Coronary artery (tissue), 2 donors: ENCODE measurements at places on chromosomes 11 and 22.
A peak's percentile ranks its signal among the peaks of the same experiment; 100 is the strongest.

- no peak for DNase-seq
Measured at GRCh38 chr11:7196396-7197146, 55.1 kb upstream of the SYT9 start.

DNA sequence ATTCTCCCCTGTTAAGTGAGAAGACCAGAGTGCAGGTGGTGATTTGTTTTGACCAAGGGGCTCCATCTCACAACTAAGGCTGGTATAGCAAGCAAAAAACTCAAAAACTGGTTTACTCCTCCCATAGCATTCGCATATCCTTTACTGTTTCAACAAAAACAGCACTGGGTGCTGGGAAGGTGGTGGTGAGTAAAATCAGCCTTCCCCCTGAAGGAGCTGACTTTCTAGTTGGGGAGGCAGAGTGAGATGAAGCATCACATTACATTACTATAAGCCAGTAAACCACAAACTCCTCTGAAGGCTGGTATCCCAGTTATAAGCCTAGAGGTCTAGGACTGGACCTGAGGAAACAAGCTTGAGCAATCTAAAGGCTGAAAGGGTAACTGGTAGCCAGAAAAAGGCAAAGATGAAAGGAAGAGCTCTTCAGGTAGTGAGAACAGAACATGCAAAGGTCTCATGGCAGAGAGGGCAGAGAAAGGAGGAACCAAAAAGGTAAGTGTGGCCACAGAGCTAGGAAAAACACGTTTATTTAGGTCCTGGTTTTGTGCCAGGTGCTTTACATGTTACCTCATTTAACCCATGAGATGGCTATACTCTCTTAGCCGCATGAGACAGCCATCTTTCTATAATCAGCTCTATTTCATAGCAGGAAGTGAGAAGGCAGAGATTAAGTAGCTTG is 22.3 kb downstream of the TMEM123 start:
- no peak for DNase-seq

- no peak for DNase-seq
Measured at GRCh38 chr11:119550053-119550752, 127.2 kb upstream of the THY1 start.

DNA sequence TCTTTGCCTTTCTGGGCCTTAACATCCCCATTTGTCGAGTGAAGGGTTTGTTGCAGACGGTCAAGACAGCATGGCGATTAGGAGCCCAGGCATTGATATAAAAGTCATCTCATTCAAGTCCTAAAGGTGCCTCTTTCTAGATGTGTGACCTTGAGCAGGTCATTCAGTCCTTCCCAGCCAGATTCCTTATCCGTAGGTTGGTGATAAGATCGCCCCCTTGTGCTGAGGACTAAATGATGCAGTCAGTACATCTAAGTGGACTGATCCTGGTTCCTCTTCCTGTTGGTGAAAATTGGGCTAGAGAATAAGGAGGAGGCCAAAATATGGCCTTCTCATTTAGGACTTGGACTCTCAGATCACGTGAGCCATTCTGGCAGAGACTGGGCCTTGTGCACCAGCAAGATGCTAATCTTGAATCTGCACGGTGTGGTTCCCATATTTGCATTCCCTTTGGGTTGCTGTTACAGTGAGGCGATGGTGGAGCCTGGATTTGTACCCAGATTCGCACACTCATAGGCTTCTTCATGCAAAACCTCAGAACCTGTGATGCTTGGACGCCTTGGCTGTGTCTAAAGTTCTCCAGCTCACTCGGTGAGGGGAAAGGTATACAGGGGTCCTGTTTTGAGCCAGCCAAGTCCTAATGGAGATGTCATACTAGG is 156.8 kb downstream of the MYO18B start:
- no peak for DNase-seq

GRCh38 chr11:69293087-69293486 is 868 bp upstream of the MYEOV start:
- DNase-seq: no peak

GRCh38 chr22:45502215-45503049 is at the start of gene FBLN1:
Gene FBLN1 (plus strand): TSS chr22:45502883. CDS start chr22:45502986, 103 bp downstream.
- no peak for DNase-seq

DNA sequence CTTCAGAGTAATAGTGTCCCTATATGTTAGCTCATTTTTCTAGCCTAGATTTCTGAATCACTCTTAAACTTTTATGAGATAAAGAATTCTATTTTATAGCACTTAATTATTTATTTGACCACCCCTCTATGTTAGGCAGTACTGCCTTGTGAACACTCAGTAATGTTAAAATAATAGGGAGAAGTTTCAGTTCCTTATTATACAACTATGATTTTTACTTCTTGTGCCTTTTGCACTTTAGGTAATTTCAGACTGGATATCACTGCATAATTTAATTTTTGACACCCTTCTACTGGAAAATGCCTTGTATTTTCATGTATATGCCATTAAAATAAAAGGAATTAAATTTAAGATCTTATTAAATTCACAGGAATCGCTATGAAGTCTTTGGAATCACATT is 3.1 kb downstream of the BCO2 start:
- DNase-seq: no peak

DNA sequence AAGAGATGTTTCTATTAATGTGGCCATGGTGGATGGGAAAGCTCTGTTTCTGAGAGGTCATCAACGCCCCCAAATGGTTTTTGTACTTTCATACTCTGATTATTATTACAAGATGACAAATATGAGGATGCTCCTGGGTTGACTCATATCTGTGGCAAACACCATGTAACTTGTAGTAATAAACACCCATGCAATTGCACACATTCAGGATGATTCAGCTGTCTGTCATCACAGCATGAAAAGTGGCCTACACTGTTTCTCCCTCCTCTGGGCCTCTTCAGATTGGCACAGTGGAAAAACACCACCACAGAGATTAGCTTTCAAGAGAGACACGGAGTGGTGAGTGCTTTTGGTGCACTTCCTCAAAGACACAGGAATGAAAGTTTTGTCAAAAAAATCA is 85.4 kb downstream of the MTNR1B start:
- DNase-seq: no peak

GRCh38 chr11:130413405-130414106 is 14.9 kb downstream of the ADAMTS8 start:
- no peak for DNase-seq

DNA sequence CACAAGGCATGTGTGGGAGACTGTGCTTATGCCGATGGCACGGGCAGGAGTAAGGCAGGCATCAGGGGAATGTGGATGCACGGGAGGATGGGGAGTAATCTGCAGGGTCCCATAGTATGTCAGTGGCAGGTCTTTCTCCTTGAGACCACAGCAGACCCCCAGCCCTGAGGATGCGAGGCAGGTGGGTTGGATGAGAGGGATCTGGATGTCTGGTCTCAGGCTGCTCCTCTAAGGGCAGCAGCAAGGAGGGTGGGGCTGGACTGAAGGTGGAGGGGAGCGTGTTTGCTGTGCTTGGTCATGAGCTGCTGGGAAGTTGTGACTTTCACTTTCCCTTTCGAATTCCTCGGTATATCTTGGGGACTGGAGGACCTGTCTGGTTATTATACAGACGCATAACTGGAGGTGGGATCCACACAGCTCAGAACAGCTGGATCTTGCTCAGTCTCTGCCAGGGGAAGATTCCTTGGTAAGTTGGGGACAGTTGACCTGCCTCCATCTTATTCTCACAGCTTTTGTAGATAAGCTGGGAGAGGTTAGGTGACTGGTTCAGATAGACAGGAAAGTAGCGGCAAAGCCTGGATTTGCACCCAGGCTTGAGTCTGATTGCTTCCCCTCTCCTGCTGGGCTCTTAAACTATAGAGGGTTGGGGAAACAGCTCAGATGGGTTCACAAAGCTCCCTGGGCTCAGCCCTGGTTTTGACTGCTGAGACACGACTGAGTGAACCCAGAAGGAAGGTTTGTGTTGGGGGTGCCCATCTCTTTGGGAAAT is at the start of gene APOL1:
TSS of gene APOL1 (plus strand) at position 380 of the 769 bp plus-strand sequence. CDS start 1,823 bp downstream, outside the sequence.
- DNase-seq: no peak

GRCh38 chr11:110335358-110335757 is 38.9 kb upstream of the RDX start:
- no peak for DNase-seq

DNA sequence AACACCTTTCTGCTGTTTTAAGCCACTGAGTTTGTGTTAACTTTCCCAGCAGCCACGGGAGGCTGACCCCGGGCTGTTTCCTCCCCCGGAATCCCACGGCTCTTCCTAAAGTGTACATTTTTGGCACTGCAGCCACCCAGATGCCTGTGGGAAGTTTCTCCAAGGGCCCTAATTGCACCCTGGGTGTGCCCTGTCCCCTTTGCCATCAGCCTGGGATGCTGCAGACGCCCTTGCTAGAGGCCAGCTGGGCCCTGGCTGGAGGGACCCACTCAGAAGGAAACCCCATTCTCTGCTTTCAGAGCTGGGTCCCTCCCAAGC is 883.3 kb downstream of the BRD1 start:
- peak; percentile 43 for DNase-seq

- no peak for DNase-seq
Measured at GRCh38 chr22:20029550-20030225, 8.8 kb downstream of the TANGO2 start.

DNA sequence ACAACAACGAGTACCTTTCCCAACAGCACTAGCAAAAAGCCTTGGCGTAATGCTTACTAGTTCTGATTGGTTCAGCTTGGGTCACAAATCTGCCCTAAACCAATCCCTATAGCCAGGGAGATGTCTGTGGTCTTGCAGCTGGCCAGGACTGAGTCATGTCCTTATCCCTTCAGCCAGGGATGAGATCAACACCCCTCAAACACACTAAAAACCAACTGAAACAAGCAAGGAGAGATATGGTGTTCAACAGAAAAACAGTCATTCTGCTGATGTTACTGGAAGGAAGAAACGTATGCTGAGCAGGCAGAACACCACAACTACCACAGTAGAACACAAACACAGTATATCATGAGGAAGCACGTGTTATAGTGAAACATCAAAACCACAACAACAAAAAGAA is 375.6 kb downstream of the LARGE1 start:
- DNase-seq: no peak

DNA sequence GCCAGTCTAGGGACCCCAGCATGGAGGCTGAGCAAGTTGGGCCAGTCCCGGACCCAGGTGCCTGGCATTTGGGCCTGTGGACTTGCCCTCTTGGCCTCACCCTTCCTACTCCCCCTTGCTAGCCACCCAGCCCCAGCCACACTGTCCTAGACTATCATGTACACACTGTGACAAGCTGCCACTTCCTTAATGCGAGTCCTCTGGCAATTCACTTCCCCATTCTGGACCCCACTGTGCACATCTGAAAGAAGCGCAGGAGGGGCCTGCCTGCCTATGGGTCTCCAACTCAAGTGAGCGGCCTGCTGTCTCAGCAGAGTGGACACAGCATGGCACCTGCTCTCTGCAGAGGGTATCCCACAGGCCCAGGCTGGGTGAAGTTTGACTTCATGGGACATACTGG is 68.5 kb upstream of the LMO1 start:
- no peak for DNase-seq

- no peak for DNase-seq
Measured at GRCh38 chr11:94738746-94739145, 29.4 kb upstream of the AMOTL1 start.

DNA sequence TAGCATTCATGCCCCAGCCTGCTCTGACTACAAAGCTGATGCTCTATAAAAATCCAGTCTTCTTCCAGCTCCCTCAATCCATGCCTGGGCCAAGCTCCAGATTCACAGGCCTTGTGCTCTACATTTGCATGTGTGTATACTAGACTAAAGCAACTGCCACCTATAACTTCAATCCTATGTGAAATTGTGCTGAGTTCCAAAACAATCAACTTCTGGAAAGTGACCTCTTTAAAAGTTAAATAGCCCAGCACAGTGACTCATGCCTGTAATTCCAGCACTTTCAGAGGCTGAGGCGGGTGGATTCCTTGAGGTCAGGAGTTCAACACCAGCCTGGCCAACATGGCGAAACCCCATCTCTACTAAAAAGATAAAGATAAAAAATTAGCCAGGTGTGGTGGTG is 114.3 kb upstream of the ZC3H12C start:
- DNase-seq: no peak

- DNase-seq: no peak
Measured at GRCh38 chr11:121890946-121891515, 225.0 kb downstream of the BLID start.

DNA sequence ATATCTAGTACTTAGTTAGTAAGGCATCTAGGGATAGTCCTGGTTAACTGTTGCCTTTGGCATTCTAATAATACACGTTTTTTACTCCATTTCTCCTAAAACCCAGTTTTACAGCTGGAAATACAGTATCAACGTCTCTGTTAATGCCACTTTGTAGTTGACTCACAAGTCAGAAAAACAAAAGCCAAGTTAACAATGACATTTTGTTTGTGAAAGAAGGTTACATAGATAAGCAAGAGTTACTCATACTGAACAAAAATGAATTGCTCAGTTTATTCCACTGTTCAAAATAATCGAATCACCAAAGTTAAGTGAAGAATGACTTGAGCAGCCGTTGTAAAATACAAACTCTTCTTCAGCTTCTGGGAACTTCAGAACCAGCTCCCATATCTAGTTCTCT is 540.3 kb downstream of the ETS1 start:
- no peak for DNase-seq

- DNase-seq: no peak
Measured at GRCh38 chr11:31607914-31608313, 98.3 kb downstream of the ELP4 start.

- no peak for DNase-seq
Measured at GRCh38 chr11:114912826-114913225, 234.5 kb downstream of the NXPE2 start.

- no peak for DNase-seq
Measured at GRCh38 chr22:47230251-47230650, 467.8 kb downstream of the TBC1D22A start.

DNA sequence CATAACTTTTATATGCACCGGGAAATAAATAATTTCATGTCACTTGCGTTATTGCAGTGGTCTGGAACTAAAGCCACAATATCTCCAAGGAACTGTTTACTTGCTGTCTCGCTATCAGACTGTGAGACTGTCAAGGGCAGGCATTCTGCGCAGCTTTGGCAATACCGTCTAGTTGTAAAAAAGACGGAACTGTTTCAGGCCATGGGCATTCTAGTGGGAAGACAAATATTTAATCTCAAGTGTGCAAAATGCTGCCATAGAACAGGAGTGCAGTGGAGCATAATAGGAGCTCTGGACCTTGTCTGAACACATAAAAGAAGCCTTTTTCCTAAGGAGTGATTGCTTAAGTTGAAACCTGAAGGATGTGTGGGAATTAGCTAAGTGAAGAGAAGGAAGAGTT is 53.8 kb downstream of the PACS1 start:
- no peak for DNase-seq

GRCh38 chr11:109914038-109914437 is 179.2 kb upstream of the ZC3H12C start:
- DNase-seq: no peak

GRCh38 chr11:112776834-112777233 is 184.4 kb upstream of the NCAM1 start:
- DNase-seq: no peak
